ENCODE measurements at places on chromosomes 3 and 15.

GRCh38 chr3:126018545-126018944 is 49.6 kb downstream of the ROPN1B start:
- no peak for DNase-seq

DNA sequence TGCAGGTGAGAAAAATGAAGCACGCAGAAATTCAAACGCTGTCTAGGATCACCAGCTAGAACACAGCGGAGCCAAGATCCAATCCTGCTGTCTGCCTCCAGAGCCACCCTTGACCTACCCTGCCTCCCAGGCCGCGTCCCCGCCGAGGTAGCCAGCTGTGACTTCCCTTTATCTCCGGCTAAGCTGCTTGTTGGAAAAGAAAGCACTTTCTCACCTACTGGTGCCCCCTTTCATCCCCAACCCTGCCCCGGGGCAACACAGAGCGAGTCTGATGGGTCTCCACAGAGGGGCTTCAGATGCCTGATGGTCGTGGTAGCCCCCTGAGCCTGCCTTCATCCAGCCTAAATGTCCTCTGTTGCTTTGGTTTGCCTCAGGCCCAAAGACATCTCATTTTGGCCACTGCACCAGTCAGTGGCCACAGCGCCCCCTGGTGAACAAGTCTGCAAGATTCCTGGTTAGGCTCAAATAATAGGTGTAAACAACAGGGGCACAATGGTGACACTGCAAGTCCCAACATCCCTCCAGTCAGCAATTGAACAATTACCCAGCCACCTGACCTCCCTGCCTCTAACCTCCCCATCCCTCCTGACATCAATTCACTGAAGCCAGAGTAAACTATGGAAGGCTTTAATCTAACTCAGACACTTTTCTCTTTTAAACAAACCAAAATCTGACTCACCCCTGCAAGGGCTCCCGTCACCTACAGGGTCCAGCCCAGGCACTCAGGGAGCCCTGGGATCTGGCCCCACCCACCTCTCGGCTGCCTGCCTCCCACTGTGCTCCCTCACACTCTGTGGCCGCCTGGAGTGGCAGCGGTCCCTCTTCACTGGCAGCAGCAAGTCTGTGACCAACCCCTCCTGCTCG is 27.3 kb upstream of the BCL2L10 start:
- DNase-seq, result peak; percentile 89

DNA sequence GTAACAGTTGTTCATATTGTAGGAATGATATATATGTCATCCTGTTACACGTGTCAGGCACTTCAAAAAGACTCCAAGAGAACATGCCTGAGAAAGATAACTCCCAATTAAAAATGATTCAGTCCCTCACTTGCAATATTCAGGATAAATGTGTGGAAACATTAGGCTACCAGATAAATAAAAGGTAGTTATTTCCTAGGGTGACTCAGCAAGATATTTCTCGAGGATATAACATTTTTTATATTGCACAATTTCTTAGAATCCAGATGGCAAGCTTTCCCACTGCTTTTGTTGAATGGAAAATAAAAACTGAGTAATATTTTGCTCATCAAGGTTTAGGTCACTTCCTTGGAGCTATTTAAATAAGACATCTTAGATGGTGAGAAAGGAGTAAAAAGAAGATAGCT is 181.4 kb downstream of the GAP43 start:
- DNase-seq, result no peak

DNA sequence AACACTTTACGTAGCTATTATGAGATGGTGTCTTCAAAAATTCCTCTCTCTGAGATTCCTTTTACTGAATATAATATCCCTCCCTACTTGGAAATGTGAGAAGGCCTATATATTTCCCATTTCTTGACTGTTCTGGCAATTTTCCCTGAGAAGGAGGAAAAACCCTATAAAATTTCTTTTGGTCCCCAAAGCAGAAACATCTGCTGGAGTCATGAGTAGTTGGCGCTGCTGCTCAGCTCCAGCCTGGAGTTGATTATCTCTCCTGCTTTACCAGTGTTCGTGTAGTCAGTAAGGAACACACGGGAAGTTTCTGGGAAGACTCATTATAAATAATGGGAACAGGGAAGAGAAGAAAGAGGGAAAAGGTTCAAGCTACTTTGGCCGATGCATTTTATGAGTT is 680.1 kb downstream of the EPHA3 start:
- DNase-seq, result no peak

DNA sequence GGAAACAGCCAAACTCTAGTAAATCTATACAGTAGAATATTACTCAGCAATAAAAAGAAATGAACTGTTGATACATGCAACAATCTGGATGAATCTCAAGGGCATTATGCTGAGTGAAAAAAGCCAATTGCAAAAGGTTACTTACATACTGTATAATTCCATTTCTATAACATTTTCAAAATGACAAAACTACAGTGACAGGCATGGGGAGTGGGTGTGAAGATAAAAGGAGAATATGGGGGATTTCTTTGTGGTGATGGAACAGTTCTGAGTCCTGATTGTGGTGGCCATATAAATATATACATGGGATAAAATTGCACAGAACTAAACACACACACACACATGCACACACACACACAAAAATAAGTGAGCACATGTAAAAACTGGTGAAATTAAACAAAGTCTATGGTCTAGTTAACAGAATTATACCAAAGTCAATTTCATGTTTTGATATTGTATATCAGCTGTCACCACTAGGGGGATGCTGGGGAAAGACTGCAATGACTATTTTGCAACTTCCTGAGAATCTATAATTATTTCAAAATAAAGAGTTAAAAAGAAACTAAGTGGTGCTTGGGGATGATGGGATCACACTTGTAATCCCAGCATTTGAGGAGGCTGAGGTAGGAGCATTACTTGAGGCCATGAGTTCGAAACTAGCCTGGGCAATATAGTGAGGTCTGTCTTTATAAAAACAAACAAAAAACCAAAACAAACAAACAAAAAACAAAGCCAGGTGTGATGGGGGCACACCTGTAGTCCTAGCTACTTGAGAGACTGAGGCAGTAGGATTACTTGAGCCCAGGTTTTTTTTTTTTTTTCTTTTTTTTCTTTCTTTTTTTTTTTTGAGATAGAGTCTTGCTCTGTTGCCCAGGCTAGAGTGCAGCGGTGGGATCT is 66.0 kb downstream of the SPTSSB start:
- DNase-seq, result no peak

- no peak for DNase-seq
These were observed 45.0 kb downstream of the SENP2 start for GRCh38 chr3:185631108-185631507.

DNA sequence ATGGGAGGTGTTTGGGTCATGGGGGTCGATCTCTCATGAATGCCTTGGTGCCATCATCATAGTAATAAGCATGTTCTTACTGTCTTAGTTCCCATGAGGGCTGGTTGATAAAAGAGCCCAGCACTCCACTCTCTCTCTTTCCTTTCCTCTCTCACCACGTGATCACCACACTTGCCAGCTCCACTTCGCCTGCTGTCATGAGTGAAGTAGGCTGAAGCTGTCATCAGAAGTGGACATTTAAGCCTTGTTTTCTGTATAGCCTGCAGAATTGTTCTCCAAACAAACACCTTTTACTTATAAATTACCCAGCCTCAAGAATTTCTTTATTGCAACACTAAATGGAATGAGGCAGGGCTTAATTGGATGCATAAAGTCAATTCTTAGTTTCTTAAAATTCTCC is 6.1 kb downstream of the OR5H1 start:
- no peak for DNase-seq

DNA sequence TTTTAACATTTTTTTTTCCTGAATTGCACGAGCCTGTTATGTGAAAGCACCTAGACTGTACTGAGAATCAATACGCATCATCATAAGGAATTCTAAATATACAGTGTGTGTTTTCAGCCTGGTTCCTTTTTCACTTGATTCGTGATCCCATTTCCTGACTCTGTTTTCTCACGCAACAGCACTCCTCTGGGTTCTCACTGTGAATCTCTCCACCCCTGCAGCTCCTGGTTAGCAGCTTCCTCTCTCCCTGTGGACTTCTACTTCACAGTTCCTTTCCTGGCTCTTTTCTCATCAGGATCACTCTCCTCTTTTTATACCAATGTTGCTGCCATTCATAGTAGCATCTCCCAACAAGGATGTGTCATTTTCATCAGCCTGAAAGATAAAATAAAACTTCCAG is 297.2 kb downstream of the CADM2 start:
- no peak for DNase-seq

DNA sequence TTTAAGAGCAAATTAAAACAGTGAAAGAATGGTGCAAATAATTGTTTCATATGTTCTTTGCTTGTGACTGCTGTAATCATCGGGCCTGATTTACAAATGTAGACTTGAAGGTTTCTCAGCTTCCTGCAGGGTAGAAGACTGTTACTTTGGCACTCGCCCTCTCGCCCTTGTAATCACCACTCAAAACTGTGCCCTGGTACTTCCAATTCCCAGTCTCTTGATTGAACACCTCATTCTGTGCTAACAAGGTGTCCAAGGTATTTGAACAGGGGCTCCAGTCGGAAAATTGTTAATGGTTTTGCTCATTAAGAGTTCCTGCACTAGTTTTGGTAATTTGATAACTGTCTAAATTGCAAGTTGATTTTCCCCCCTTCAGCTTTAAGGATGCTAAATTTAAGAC is 209.5 kb downstream of the ZIC1 start:
- no peak for DNase-seq

GRCh38 chr15:99016680-99017321 is 9.2 kb upstream of the PGPEP1L start:
- no peak for DNase-seq

DNA sequence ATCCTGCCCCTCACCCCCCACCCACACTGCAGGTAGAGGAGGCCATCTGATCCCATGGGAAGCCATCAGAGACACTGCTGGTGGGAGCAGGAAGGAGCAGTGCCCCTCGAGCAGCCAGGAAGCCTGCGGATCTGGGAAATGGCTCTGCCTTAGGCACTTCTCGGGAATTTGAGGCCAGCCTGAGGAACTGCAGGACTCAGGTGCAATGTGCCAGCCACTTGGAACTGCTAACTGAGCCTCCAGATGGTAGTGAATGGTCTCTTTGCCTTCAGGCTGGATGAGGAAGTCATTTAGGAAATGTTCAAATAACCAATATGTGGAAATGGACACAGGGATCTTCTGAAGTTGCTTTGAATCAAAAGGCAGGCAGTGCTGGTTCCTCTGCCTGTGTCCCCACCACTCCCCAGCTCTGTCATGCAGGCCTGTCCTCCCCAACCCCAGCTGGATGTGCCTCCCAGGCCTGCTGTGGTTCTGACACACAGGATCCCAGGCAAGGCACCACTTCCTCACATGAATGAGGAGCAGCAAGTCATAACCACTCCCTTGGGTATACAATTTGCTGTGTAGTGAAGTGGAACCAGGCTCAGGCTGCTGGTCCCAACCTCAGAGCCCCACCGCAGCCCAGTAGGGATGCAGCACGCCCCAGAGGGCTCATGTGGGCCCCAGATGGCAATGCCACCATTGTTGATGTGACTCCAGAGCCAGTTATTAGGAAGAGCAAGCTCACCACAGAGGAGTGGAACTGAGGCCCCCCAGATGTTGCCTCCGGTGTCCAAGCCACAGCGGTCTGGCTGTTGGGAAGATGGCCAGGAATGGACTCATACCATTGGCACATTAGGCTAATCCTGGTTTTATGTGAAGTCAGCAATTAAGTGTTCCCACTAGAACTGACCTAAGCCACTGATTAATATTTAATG is 46.5 kb upstream of the LIMD1 start:
- DNase-seq, result no peak

DNA sequence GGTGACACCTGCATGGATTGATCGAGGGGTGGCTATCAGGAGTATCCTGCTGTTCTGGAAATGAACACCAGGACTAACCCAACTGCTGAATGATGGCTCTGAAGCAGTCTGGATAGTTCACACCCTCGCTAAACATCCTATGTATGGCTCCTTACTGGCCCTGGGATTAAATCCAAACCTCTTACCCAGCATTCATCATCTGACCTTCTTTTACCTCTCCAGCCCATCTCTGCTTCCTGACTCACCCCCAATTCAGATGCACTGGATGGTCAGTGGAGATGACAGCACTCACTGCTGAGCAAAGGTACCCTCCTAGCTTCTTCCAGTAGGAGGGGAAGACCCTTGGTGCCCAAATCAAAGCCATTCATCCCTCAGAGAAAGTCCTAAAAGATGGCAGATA is 235.2 kb upstream of the TRIM42 start:
- no peak for DNase-seq

- no peak for DNase-seq
These were observed 75.1 kb downstream of the FOXB1 start for GRCh38 chr15:60079210-60079609.
